HuH-7.5 (cell line): ENCODE measurements at places on chromosomes 1 and 21.
A peak's percentile ranks its signal among the peaks of the same experiment; 100 is the strongest.

GRCh38 chr1:175015243-175015642 lies 8.0 kb downstream of the MRPS14 start:
- DNase-seq: no peak

DNA sequence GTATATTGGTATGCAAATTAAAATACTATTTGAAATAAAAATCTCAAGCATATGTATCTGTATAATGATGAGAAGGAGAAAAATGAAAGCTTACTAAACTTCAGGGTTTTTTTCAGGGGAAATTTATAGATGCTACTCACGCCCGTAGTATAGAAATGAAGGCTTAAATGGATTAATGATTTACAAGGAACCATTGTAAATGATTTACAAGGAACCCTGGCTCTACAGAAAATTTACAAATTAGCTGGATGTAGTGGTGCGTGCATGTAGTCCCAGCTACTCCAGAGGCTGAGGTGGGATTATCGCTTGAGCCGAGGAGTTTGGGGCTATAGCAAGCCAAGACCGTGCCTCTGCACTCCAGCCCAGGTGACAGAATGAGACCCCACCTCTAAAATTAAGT lies 150.5 kb downstream of the PCBP3 start:
- DNase-seq: no peak

DNA sequence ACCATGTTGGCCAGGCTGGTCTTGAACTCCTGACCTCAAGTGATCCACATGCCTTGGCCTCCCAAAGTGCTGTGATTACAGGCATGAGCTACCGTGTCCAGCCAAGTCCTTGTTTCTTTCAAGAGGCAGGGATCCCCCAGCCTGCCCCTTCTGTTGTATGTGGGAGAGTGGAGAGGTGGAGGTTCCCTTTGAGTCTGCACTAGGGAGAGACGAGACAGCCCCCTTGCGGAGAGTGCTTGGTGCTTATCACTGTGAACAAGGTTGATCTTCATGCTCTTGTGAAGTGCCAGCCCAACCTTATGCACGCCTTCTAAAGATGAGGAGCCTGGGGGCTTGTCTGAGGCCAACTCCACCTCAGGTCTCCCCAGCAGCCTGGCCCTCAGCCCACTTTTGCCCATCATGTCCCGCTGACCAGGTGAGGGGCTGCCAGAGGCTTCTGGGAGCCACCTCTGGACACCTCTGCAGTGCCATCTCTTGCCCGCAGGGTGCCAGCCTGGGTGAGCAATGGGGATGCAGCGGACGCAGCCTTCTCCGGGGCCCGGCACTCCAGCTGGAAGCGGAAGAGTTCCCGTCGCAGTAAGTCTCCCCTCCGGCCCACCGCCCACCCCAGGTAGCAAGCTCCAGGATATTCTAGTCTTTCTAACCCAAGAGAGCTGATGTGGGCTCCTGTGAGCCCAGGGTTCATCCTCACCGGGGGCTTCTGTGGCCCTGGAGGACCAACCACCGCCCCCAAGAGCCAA lies 62.3 kb downstream of the ARHGEF10L start:
- no peak for DNase-seq

DNA sequence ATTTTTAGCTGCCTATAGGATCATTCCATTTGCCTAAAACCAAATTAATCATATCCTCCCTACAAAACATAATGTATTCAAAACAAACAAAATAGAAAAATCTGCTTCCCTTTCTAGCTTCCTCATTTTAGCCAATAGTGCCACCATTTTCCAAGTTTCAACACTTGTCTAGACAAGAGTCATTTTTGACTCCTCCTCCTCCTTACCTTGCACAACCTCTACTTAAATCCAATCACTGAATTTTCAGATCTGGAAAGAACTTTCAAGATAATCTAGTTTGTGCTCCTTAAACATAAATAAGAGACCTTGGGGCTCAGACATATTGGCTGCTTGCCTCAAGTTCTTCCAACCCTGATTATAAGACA lies 7.4 kb downstream of the STX6 start:
- no peak for DNase-seq

- no peak for DNase-seq
These were observed 61.8 kb downstream of the CLEC20A start for GRCh38 chr1:178434899-178435435.

DNA sequence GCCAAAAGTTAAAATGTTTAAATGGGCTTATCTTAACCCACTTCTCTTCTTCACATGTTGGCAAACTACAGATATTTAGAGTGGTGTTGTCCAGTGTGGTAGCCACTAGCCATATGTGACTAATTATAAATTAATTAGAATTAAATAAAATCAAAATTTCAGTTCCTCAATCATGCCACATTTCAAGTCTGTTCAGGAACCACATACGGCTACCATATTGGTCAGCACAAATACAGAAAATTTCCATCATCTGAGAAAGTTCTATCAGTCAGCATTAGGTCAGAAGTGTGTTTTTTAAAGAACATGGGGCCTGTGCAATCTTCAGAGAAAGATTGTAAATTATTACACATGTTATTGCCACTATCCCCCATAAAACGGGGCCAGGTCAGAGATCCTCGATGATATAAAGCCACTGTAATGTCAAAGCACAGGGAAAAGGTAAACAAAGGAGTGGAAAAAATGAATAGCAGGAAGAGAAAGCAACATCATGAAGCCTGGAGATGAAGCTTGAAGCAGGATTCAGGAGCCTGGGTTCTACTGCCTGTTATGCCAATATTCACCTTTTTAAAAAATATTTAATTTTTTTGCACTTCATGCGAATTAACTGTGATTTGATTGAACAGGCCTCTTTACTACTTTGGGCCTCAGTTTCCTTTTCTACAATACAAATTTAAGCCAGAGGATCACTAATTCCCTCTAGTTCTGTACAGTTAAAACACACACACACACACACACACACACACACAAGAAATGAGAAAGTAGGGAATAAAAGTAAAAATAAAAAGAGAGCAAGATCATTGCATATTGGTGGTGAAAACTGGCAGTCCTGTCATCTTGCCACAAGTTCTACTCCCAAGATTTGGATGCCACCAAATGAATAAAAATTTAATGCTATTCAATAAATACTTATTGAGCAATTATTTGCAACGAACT lies 2.3 kb downstream of the RSBN1 start:
- peak; percentile 16 for DNase-seq

GRCh38 chr1:237226177-237226944 lies 184.4 kb downstream of the RYR2 start:
- no peak for DNase-seq

- DNase-seq: peak; percentile 65
These were observed 31.3 kb downstream of the NCMAP start for GRCh38 chr1:24586970-24587820.

- DNase-seq: no peak
These were observed 112.0 kb downstream of the PDE4B start for GRCh38 chr1:65904681-65905083.

DNA sequence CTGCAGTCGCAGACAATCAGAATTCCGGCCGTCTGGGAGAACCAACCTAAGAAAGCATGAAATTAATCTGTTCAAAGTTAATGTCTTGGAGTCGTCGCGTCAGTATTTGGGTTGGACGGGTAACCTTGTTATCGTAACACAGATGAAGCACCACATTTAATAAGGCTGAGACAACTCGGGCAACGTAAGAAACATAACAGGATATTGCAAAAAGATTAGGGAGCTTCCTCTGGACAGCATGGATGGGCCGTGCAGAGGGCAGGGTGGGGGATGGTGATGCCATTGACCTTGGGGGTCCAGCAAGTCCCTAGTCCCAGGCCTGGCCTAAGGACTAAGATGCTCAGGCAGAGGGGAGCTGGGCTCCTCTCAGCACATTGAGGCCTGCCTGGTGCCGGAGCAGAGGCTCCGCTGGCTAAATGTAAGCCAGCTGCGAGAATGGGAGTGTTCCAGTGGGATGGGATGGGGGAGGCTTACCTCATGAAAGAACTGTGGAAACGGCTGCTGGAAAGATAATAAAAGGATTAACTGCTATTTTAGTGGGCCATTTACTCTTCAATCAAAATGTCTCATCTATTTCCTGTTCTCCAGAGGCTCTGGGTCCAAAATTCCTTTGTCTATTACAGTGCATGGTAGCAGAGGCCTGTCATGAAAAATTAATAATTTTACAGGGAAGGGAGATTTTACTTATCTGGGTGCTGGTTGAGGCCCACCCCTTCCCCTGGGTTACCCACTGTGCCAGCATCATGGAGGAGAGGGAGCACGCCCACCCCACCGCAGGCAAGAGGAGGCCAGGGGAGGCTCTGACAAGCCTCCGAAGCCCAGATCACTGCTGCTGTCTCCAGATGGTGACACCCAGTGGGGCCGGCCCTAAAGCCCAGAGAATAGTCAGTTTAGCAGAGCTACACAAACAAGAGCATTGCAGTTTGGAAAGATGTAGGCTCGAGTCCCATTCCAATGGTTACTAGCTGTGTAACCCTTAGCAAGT lies 131.6 kb downstream of the DMRTB1 start:
- no peak for DNase-seq

GRCh38 chr1:14955976-14956375 lies 197.6 kb upstream of the TMEM51 start:
- DNase-seq: no peak

- no peak for DNase-seq
These were observed 85.3 kb upstream of the RGS4 start for GRCh38 chr1:162983671-162984425.

DNA sequence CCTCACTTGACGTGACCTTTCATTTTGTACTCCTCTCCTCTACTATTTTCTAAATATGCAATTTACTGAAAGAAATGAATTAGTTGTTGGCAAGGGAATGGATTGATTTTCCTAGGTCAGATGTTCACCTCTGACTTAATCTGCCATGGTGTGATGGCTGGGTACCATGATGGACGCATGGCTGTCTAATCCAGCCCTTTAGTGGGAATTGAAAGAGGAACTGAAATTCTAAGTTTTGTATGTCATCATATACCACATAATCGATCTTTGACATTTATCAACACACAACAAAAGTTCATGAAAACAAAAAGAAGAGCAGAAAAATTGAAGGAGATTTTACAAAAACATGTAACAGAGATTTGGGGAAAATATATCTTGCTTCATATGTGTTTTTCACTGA lies 331.3 kb upstream of the SNX7 start:
- DNase-seq: no peak

DNA sequence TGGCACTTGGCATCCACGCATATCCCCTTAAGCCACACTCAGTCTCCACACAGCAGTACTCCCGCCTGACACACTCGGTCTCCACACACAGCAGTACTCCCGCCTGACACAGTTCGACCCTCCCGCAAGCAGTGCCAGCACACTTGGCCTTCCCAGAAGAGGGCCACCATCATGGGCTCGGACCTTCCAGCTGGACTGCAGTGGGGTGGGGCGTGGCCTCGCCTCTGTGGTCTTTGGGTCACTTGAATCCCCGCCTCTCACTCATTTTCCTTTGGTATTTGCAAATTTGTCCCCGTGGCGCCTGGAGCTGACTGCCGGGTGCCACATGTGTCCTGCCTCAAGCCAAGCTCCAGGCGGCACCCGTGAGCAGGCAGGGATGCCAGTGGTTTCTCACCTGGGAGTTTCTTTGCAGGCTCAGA lies 63.7 kb downstream of the FAAP20 start:
- DNase-seq: no peak

DNA sequence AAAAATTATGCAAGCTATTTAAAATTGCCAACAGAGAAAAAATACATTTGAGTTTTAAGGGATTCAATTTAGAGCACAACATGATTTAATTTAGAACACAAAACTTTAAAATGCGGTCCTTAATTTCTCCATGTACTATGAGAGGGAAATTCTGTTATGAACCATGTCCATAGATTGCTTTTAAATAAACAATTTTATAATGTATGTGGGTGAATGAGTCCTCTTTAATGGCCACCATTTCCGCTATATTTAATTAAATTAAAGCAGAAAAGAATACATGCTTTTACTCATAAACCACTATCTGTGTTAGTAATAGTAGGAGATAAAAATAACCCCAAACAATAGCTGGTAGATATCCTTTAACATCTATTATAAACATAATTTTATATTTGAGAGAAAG lies 914.6 kb downstream of the LTN1 start:
- no peak for DNase-seq

DNA sequence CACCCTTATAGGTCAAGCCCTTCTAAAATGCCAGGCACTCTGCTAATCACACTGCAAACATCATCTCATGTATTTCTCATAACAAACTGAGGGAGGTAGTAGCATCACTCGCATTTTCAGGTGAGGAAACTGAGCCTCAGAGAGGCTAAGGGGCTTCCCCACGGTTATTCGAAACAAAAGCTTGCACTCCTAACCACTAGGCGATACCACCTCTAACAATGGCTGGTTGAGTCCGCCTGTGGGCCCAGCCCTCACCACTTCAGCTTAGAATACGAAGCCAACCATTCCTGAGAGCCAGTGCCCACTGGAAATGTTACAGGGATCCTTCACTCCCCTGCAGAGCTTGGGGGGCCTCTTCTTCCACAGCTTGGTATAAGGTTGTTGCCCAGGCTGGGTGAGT lies 65.3 kb upstream of the TENT5C start:
- DNase-seq: no peak

DNA sequence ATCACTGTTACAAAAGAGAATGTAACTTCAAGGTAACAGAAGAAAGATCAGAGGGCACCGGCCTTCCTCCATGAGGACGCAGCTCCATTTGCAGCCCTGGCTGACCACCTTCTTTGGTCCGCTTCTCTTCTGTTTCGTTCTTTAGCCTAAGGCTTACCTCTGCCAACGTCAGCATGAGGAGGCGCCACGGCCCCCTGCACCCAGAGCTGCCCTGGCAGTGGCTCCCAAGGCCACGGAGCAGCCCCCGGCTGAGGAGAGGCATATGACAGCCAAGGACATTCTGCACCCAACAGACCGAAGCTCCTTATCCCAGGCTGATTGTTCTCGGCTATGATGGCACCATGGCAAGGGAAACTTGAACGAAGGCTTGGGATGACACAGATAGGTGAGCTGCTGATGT lies 250.3 kb downstream of the TOMM20 start:
- DNase-seq: no peak

DNA sequence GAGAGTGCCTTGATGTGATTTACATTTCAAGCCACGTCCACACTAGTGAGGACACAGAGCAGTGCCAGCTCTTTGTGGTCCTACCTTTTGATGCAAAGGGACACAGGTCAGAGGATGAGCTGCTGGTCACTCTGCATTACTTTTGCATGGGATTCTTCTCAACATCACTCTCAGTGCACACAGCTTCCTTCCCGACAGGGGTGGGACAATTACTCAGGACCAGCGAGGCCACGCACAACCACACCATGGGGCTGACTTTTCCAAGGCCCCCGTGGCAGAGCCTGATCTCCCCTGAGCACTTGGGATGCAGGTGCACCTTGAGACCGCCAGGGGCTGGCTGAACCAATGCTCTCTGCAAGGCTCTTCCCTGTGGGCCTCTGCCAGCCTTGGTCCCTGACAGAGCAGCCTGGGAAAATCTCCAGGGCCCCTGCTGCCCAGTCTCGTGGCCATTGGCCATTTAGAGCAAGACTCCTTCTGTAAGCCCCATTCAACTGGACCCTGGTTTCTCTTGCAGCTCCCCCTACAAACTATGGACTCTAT lies 13.2 kb upstream of the PRAMEF12 start:
- peak; percentile 25 for DNase-seq

GRCh38 chr1:220702733-220703270 lies 12.6 kb downstream of the C1orf115 start:
- DNase-seq: no peak

GRCh38 chr1:118304722-118305359 lies 119.8 kb upstream of the SPAG17 start:
- no peak for DNase-seq

- no peak for DNase-seq
These were observed 81.7 kb downstream of the ARID4B start for GRCh38 chr1:235246022-235246948.

- DNase-seq: no peak
These were observed 8.2 kb downstream of the THRAP3 start for GRCh38 chr1:36232212-36233095.

GRCh38 chr1:70675737-70676156 lies 264.7 kb downstream of the CTH start:
- no peak for DNase-seq

- no peak for DNase-seq
These were observed 5.0 kb downstream of the TAF5L start for GRCh38 chr1:229620876-229621275.
